ENCODE measurements at places on chromosomes 12 and 14.

- no peak for DNase-seq
Observed at GRCh38 chr14:61930101-61930857, 168.1 kb downstream of the SNAPC1 start.

DNA sequence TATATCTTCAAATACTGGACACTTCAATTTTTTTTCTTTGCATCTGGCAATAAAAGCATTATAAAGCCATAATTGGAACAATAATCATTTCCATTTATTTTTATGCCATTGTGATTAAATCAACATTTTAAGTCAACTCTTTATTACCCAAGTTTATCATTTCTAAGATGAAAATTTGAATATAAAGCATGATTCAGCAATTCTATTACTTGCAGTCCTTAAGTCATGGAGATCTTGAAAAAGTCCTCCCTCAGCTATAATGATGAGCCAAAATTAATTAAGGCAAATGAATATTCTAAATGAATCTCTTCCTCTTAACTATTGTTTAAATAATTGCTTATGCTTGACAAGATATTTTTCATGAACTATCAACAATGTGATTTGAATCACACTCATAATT, 65.7 kb downstream of the LIN7A start:
- no peak for DNase-seq

DNA sequence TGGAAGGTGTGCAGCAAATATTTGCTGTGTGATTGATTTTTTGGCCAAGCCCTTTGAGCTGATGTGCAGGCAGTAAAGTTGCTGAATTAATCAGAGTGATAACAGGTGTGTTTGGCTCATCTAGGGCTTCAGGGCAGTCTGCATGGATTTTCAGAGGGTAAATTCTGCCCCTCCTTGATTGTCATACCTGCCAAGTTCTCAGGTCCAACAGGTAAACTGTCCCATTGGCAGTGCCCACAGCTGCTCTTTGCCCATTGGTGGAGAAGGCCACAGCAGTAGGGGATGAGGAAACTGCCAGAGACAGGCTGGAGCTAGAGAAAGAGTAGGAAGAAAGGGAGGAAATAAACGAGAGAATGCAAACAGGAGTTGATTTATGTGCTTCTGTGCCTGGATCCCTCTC, 33.6 kb downstream of the TEP1 start:
- no peak for DNase-seq

DNA sequence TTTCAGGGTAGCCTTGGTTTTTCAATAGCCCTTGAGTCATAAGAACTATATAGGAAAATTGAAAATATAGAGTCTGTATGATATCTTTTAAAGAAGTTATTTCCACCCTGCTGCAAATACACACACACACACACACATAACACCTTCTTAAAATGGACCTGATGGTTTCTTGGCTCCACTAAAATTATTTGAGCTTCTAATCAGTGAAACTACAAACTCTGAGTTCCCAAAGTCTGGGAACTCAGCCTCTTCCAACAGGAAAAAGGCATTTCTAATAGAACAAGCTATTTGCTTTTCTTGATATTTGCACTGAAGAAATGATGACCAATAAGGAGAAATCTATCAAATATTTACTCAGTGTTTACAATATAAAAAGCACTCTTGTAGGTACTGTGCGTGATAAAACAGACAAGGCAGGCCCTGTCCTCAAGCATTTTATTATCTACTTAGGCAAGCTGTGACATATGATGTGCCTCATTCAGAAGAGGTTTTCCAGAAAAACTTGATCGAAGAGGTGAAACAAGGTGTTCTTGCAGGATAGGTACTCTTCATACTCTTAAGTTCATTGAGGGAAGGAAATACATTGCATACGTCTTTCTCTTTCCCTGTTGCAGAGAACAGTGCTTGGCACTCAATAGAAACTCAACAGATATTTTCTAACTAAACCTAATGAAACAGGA, 88.6 kb downstream of the MGST1 start:
- no peak for DNase-seq

GRCh38 chr12:65935906-65936901, 111.9 kb downstream of the HMGA2 start:
- DNase-seq, result no peak

Data from nucleus accumbens (tissue), 56 donors.